ENCODE measurements at places on chromosomes 2 and 18.
A peak's percentile ranks its signal among the peaks of the same experiment; 100 is the strongest.

- no peak for DNase-seq
Measured at GRCh38 chr2:227386630-227387029, 1.1 kb downstream of the SCYGR1 start.

GRCh38 chr18:54052732-54053429, 171.6 kb downstream of the MBD2 start:
- DNase-seq, result no peak

DNA sequence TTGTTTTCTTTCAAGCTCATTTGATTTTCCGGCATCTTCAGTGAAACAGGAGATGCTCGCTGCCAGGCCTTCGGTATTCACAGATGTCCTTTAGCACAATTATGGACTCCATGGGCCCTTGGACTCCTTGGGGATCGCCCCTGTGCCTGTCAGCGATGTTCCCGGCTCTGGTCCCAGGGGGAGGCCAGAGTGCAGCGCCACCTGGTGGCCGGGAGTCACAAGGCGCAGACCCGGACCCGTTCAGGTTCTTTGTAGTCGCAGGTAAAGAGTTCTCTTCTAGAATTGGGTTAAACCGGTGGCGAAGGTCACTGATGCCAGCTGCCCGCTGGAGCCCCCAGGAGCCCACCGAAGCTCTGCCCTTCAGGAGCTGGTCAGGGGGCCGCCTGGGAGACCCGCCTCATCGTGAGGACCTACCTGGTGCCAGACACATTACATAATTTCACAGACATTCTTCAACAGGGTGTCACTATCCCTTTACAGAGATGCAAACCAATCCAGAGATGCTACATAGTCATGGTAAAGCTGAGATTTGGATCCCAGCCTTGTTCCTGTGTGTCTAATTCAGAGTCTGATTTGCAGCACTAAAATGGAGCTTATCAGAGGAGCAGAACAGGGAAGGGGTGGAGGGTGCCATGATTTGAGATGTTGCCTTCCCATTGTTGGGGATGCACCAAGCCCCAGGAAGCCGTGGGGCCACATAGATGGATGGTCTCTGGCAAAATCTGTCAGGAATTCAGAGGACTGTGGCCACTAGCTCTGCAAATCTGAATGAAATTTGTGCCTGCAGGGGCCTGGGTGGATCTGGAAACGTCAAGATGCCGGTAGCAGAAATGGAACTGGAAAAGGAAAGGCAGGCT, 6.0 kb upstream of the INPP5D start:
- DNase-seq, result peak; percentile 28

GRCh38 chr2:61924895-61925663, 19.6 kb downstream of the COMMD1 start:
- DNase-seq, result no peak

DNA sequence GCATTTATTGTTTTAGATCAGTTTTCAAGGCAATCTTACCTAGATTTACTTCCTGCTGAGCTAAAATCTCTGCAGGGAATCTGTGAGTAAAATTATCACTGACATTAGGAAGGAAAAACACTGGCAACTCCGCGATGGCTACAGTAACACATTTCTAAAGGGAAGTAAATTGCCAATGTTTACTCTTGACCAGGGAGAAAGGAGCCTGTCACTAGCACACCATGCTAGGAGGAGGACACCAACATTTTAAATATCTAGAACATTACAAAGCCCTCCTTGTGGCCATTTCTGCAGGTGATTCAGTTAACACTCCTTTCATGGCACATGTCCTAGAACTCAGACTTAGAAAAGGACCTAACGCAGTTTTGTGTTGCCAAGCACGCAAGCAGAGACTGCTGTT, 58.4 kb downstream of the TCF4 start:
- no peak for DNase-seq

- no peak for DNase-seq
Measured at GRCh38 chr2:23250371-23250770, 134.6 kb upstream of the KLHL29 start.

DNA sequence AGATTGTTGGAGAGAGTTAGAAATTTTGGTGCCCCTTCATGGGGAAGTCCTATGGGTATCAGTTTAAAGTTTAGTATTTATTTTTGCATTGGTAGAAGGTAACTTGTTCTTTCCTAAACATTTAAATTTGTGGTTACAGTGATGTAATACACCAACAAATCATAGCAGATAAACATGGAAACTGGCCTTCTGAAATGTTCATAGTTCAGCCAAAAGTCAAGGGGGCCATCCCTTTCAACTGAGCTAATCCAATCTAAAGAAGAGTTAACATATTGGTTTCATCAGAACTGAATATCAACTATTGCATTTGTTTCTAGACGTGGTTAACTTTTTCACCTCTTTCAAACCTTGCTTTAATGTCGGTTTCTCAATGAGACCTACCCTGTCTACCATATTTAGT, 46.3 kb downstream of the PPP1R1C start:
- DNase-seq, result no peak

GRCh38 chr2:204258890-204259289, 286.4 kb upstream of the PARD3B start:
- no peak for DNase-seq

DNA sequence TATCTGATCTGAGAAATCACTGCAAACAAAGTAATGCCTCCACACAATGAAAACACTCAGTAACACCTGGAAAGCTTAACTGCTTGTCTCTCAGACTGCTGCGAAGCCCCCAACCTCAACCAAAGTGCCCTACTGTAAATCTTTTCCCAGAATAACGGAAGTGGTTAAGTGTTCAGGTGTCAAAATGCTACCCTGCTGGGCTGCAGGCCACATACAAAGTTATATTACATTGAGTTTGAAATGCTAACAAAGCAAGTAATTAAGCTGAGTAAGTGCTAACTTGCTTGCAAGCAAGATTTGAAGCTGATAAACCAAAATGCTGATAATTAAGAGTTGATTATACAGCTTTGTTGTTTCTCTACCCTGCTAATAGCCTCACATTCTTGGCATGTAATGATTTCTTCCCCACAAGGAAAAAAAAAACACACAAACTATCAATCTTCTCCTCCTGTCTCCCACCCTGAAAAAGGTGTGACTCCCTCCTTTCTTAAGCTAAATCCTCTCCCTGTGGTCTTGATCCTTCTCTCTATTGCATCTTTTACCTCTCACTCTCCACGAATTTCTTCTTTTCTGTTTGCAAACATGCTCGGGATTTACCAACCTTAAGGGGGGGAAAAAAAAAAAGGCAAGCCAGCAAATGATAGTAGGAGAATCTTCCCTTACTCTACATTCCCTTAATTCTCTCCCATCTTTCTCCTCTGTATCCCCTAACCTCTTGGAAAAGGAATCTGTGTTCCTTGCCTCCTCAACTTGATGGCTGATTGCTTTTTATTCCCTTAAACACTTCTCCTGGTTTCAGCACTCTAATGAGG, 266.8 kb upstream of the SIX3 start:
- no peak for DNase-seq

DNA sequence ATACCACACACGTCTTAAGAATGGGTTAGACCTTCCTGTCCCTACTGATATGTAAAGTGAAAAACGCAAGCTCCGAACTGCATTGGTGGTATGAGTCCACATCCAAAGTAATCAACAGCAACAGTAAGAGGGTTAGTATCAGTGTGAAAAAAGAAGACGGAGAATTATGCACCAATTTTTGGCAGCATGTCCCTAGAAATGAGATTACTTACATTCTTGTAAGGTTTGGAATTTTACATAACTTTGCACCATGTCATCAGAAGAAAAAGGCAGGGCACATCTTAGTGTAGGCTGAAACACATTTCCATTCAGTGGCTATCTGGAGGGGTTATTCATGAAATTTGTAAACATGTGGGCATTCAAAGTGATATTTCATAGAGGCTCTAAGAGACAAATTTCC, 88.2 kb downstream of the LONRF2 start:
- peak; percentile 76 for DNase-seq

GRCh38 chr2:127531221-127531648, 4.2 kb upstream of the MYO7B start:
- DNase-seq, result no peak

GRCh38 chr2:156874707-156875106, 382.8 kb upstream of the GALNT5 start:
- DNase-seq, result no peak

GRCh38 chr2:14909795-14910194, 277.3 kb downstream of the LRATD1 start:
- peak; percentile 44 for DNase-seq

- no peak for DNase-seq
Measured at GRCh38 chr2:180646756-180647155, 333.6 kb upstream of the UBE2E3 start.

Measured in fibroblast of skin of abdomen (primary cell).